ENCODE measurements at places on chromosomes 7 and 10.

DNA sequence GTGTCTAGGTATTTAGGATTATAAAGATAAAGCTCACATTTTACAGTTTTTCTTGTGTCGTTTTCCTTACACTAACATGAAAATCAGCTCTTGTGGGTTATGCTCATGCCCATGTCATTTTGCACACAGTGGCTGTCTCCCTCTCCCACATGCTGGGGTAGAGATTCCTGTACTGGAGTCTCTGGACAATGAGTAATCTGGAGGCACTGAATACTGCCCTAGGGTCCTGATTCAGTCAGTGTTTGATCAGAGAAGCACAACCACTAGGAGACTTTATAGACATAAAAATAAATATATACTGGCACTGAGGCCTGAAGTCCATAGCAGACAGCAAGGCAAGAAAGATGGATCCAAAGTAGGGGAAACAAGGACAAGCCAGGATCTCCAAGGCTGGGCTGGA, 1008.8 kb downstream of the KCNMA1 start:
- no peak for DNase-seq

GRCh38 chr7:131879424-131879823, 323.0 kb upstream of the PODXL start:
- DNase-seq: no peak

- DNase-seq: no peak
These were observed 81.8 kb downstream of the ADRA2A start for GRCh38 chr10:111158595-111158994.

- DNase-seq: no peak
These were observed 6.3 kb downstream of the TMEM243 start for GRCh38 chr7:87213252-87213651.

GRCh38 chr7:157928808-157929425, 592.1 kb downstream of the DNAJB6 start:
- no peak for DNase-seq

DNA sequence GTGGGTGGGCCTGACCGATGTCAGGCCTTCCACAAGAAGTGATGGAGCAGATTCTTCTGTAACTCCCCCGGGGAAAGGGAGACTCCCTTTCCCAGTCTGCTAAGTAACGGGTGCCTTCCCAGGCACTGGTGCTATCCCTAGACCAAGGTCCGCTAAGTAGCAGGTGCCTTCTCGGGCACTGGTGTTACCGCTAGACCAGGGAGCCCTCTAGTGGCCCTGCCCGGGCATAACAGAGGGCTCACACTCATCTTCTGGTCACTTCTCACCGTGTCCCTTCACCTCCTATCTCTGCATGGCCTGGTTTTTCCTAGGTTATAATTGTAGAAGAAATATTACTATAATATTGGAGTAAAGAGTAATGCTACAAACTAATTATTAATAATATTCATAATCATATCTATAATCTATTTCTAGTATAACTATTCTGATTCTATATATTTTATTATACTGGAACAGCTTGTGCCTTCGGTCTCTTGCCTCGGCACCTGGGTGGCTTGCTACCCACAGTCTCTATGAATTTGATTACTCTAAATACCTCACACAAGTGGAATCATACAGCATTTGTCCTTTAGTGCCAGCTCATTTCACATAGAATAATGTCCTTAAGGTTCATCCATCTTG, 1378.7 kb downstream of the XPNPEP1 start:
- DNase-seq: no peak

- no peak for DNase-seq
These were observed 12.7 kb downstream of the IKZF1 start for GRCh38 chr7:50317221-50317678.

GRCh38 chr7:112176693-112177415, 29.3 kb downstream of the DOCK4 start:
- DNase-seq: no peak

DNA sequence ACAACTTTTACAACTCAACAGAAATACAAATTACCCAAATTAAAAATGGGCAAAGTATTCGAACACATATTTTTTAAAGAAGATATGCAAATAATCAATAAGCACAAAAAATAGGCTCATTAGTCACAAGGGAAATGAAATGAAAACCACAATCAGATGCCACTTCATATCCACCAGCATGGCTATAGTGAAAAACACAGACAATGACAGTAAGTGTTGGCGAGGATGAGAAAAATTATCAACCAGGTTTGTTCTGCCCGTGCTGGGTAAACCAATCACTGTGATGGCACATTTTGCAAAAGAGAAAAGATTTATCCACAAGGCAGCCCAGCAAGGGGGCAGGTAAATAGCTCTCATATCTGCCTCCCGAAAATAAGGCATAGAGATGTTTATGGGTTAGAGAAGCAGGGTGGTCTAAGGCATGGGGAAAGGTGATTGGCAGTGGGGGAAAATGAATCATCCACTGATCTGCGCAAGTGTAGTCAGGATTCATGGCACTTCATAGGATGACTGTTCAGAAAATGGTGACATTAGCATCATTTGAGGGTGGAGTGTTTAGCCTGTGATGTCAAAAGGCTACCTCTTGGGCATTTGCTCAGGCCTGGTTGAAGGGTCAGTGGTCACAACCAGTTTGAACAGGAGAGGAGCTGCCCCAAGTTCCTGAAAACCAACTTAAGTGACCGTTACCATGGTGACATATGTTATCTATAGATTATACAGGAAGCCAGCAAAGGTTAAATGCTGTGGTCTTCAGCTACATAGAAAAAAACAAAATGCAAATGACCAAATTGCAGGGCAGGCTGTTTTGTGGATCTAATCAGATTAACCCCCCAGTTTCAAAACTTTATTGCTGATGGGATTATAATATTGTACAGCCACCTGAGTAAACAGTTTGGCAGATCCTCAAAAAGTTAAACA, 8.0 kb upstream of the CFAP70 start:
- no peak for DNase-seq

DNA sequence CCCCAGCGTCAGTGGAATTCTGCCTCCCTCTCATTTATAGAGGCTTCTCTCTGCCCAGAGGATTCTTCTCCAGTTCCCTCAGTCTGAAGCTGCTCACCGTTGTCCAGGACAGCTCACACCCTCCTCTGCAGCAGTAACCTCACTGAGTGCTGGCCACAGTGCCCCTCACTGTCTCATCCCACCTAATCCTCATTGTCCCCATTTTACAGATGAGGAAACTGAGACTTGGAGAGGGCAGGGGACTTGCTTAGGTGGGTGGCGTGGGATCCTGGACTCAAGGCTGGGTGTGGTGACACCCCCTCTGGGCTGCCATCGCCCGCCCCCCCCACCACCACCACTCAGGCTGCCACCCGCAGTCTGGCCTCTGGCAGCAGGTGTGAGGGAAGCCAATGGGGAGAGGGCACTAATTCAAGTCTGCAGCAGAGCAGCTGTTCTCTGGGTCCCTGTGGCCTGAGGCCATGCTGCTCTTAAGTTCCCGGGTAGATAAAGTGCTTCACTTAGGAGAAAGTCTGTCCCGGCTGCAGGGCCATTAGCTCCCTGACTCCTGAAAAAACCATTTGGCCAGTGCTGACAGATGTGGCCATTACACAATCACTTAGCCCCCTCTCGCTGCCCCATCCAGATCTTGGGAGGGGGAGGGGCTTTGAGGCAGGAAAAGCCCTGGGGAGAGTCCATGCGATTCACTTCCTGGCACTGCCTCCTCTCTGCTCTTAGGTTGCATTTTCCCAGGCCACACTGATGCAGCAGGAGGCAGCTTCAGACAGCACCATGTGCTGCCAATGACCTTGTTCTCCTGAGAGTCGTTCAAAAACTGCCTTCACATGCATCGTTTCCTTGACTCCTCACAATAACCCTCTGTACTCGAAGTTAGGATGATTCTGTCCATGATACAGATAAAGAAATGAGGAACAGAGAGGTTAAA, 36.3 kb downstream of the DRGX start:
- no peak for DNase-seq

DNA sequence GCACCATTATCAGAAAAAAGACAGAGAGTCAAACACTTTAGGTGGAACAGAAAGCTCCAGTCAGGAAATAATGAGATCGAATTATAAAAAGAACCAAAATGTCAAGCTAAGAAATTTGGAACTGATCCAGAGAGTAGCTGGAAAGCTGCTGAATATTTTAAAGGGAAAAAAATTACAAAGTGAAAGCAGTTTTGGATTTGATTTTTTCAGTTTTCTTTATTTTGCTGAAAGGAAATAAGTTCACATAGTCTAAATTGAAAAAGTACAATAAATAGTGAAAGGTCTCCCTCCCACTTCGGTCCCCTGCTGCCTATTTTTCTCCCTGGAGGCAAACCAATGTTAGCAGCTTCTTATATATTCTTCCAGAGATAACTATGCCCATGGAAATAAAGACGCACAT, 11.3 kb upstream of the TOMM7 start:
- no peak for DNase-seq

- no peak for DNase-seq
These were observed 151.8 kb downstream of the DPP6 start for GRCh38 chr7:154204046-154204445.

GRCh38 chr10:63591600-63592379, 70.6 kb downstream of the REEP3 start:
- no peak for DNase-seq

- DNase-seq: no peak
These were observed 6.1 kb upstream of the UBE2H start for GRCh38 chr7:129958643-129959470.

DNA sequence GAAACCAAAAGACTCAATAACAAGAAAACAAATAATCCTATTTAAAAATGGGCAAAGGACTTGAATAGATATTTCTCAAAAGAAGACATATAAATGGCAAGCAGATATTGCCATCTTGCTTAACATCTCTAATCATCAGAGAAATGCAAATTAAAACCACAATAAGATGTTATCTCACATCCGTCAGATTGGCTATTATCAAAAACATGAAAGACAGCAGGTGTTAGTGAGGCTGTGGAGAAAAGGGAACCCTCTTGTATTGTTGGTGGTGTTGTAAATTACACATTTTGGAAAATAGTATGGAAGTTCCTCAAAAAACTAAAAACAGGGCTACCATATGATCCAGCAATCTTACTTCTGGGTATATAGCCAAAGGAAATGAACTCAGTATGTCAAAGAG, 25.7 kb downstream of the OPALIN start:
- DNase-seq: no peak

- DNase-seq: no peak
These were observed 40.7 kb downstream of the BTRC start for GRCh38 chr10:101394524-101395133.

GRCh38 chr7:83413424-83413823, 235.5 kb downstream of the SEMA3E start:
- no peak for DNase-seq

DNA sequence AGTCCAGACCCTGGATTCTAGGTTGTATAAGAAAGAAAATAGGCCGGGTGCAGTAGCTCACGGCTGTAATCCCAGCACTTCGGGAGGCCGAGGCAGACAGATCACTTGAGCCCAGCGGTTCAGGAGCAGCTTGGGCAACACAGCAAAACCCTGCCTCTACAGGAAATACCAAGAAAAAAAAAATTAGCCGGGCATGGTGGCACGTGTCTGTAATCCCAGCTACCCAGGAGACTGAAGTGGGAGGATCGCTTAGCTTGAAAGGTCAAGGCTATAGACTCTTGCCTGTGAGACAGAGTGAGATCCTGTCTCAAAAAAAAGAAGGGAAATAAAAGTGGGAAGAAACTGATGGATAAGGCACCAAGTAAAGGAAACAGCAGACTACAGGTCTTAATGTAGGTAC, 287.9 kb upstream of the KLF14 start:
- DNase-seq: no peak

- DNase-seq: no peak
These were observed 90.8 kb downstream of the SFMBT2 start for GRCh38 chr10:7320072-7320471.

DNA sequence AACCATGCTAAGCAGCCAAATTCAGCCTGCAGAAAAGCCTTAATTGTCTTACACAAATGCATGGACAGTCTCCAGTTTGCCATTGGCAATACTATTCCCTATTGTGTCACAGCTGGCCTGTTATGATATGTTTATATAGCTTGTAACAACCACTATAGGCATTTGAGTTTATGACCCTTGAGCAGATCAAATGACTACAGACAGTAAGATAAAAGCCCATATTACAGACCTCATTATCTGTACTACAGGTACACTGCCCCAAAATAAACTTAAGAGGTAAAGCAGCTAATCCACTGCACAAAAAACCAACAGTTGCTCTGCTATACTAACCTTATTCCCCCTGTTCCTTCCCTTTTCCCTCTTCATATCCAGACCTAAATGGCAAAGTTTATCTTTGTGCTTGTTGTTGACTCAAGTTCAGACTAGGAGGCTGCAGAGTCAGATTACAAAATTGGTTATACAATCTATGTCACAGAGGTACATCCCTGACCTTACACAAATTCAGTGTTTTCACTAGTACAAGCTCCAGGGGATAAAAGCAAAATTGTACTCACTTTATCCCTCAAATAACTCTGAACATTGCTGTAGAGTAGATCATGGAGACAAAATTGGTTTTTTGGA, 218.4 kb downstream of the GRM8 start:
- DNase-seq: no peak

GRCh38 chr10:70925377-70926225, 37.2 kb upstream of the PCBD1 start:
- DNase-seq: no peak

GRCh38 chr10:83539528-83540308, 599.6 kb upstream of the GHITM start:
- no peak for DNase-seq

DNA sequence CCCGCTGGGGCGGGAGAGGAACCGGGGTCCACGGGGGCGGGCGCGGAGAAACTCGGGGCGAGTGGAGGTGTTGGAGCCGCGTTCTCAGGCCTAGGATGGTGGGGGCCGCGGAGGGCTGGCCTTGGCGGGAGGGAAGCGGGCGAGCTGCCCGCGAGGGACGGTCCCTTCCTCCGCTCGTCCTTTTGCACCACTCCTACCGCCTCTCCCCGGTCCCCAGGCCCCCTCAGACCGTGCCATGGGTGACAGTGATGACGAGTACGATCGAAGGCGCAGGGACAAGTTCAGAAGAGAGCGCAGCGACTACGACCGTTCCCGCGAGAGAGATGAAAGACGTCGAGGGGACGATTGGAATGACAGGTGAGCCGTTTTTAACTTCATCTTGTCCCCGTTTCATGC, 451 bp downstream of the SRRT start:
- DNase-seq: no peak

- no peak for DNase-seq
These were observed 85.4 kb downstream of the GPR26 start for GRCh38 chr10:123751342-123752134.

- no peak for DNase-seq
These were observed 44.1 kb downstream of the VTI1A start for GRCh38 chr10:112491144-112491543.

DNA sequence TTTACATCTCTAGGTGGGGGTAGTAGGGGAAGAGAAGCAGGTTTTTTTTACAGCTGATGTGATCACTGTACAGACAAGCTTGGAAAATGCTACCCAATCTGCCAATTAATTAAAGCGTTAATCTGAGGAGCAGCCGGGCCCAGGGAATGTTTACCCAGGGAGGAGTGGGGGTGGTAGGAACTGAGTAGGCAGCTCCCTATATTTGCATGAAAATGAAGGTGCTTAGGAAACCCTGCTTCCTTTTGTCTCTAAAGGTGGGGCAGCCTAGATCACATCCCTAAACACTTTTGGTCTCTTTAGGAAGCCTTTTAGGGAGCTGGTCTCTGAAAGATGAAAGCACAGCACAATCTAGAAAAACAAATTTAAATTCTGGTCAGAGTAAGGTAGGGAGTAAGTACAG, 53.0 kb upstream of the NFKB2 start:
- DNase-seq: no peak

- no peak for DNase-seq
These were observed 73.1 kb upstream of the CAMK2B start for GRCh38 chr7:44398511-44398911.

GRCh38 chr7:36904101-36904500, 179.8 kb upstream of the AOAH start:
- no peak for DNase-seq

GRCh38 chr10:79883986-79884385, 57.4 kb downstream of the NUTM2E start:
- DNase-seq: no peak
